NCI-H748 treated with DMSO at 0.1 percent for 48 hours (cell line): ENCODE measurements at places on chromosomes 11 and 22.

DNA sequence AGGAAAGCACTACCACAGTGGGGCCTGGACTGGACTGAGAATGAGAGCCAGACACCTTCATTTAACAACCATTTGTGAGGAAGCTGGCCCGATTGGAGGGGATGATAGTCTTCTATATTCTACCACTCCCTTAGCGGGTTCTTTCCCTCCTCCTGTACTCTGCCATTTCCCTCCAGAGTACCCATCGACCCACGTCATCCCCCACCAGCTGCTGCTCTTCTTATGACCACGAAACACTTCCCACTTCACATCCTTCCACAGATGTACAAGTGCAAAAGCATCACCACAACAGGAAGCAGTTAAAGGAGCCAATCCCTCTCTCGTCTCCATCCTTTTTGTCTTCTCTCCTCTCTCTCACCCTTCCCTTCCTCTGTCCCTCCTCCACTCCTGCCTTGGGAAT is 18.0 kb upstream of the UBASH3B start:
- no peak for DNase-seq

DNA sequence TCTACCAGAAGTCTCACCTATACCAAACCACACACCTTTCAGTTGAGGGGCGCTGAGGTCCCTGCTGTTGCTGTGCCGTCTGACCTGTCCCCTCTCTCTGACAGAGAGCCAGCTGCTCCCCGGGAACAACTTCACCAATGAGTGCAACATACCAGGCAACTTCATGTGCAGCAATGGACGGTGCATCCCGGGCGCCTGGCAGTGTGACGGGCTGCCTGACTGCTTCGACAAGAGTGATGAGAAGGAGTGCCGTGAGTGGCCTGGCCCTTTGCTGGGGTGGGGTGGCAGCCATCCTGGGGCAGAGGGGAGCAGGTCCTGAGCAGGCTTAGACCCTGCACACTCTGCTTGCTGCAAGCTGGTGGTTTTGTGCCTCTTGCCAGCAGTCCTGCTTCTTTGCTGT is 92.1 kb downstream of the LDLRAD3 start:
- no peak for DNase-seq

DNA sequence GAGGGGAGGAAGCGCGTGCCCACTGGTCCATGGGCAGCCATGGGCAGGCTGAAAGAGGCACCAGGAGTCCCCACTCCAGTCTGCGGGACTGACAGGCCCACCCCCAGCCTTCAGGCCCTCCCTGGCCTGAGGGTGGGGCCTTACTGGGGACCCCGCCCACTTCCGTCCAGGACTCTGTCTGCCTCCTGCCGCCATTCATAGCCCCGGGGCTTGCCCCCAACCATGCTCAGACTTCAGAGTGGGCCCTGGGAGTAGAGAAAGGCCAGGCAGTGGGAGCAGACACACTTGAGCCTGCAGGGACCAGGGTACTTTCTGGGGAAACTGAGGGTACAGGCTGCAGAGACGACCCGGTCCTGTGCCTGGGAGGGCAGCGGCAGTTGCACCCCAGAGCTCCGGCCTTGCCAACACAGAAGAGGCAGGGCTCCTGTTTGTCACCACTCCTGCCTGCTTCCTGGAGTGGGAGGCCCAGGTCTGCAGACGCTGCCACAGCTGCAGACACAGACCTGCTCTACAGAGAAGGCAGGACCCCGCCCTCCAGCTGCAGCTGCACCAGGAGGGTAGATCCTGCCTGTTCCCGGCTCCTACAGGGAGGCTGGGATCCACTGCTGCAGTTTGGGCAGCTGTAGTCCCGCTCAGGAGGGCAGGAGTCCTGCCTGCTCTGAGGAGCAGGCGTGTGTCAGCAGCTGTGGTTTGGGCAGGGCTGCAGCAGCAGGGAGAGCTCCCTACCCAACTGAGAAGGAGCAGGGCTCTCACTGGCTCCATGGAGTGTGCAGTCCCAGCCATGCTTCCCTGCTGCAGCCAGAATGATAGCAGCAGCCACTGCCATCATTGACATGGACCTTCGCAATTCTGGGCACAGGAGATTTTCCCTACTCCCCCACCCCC is 387.9 kb upstream of the ANO3 start:
- no peak for DNase-seq

DNA sequence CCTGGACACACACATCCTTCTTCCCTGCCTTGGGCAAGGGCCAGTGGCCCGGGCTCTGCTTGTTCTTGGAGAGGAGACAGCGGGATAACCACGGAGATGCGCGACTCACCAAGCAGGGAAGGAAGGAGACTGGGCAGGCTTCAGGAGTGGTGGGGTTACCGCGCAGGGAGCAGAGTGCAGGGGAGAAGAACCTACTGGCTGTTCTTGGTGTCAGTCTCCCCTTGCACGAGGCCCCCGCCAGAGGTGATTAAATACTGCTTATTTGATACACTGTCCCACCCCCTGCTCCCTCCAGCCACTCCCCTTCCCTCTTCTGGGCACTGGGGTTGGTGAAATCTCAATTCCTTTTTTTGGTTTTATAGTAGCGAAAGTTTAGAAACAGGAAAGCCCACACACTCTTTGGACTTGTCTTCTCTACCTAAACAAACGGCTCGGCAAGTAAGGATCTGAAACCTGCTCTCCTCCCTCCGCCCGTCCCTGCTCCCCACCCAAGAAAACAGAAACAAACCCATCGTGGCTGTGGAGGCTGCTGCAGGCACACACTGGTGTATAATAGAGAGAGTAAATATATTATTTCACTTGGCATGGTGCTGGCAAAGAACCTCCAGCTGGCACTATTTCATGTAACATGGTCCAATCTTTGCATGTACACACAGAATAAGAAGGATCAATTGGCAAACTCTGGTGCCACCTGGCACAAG is 10.8 kb downstream of the LARGE2 start:
- DNase-seq: no peak

- no peak for DNase-seq
Observed at GRCh38 chr11:75867778-75868374, 52.9 kb downstream of the UVRAG start.

DNA sequence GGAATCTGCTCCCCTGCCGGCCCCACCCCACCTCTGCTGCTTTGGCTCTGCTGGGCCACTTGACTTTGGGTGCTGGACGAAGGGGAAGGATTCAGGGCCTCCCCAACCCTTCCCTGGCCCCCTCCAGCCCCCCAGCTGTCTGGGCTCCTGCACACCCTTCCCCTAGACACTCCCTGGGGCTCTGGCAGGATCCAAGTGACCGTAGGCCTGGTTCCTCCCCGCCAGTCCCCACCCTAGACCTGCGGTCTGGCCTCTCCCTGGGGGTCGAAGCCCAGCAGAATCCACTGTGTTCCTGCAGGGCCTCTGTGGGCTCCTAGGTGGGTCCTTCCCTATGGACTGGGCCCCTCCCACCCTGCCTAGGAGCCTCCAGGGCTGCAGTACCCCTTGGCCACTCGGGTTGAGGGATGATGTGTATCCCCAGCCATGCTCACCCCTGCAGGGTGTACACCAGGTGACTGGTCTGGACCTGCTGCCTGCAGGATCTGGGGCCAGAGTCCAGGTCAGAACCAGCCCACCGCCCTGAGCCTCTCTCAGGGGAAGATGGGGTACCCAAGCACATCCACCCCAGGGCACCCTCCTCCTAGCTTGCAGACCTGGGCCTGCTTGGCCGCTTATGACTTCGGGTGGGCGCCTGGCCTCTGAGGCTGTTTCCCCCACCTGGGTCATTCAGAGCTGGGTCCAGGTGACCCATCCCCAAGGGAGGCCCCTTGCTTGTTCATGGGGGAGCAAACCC is 5.6 kb downstream of the PIM3 start:
- DNase-seq: no peak

GRCh38 chr11:129644326-129644725 is 171.3 kb upstream of the TMEM45B start:
- no peak for DNase-seq

DNA sequence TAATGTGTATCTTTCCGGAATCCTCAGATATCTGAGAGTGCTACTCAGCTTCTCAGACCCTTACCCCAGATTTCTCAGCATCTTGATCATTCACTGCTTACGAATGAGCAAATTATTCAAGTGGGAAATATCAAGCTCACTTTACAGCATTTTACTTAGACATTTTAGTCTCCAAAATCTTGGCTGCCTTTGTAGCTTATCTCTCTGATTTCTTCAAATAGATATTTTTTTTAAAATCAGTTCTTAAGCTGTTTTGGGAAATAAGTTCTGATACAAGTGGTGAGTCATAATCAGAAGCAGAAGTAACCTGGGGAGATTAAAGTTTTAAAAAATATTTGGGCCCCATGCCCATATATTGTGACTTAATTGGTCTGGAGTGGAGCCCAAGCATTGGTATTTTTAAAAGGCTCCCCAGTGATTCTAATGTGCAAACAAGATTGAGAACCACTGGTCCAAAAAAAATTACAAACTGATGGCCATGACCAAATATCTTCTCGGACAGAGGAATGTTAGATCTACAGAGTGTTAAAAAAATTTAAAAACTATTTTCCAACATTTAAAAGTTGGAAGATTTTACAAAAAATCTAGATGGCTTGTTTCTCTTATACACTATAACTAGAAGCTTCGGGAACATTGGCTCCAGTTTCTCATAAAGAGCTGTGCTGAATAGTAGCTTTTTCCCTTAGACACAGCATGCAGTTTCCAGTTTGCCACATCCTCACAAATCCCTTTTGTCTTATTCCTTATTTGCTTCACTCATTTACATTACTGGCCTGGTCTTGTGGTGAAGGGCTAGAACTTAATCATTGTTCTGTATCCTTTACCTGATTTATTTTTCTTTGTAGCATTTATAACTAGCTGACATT is 87.8 kb upstream of the BMAL1 start:
- DNase-seq: no peak

DNA sequence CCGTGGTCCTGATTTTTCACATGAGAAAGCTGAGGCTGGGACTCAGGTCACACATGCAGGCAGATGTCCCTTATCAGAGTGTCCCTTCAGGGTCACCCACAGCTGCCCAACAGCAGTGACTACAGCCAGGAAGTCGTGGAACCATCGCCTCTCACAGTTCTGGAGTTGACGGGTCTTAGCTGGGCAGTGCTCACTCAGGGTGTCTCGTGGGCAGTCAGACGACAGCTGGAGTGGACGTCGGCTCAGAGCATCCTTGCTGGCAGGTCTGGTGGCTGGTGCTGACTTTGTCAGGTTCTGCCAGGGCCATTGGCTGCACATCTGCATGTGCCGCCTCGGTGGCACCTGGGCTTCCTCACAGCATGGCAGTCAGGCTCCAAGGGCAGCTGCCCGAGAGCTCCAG is 35.6 kb upstream of the TH start:
- DNase-seq: no peak

DNA sequence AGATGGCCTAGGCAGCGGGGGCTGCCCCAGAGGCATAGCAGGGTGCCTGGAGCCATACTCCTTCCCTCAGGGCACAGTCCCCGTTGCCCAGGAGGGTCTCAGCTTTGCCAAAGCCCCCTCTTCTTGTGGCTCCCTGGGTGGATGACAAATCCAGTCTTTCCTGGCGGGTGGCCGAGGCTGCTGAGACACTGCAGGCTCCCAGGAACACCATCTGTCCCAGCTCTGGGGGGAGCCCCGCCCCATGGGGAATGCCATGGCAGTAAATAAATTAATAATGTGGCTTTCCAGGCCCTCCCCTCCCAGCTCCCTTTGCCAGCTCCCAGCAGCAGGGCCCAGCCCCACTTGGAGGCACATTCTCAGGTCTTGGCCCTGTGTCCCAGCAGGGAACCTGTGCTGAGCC is 45.0 kb downstream of the PDE2A start:
- no peak for DNase-seq

DNA sequence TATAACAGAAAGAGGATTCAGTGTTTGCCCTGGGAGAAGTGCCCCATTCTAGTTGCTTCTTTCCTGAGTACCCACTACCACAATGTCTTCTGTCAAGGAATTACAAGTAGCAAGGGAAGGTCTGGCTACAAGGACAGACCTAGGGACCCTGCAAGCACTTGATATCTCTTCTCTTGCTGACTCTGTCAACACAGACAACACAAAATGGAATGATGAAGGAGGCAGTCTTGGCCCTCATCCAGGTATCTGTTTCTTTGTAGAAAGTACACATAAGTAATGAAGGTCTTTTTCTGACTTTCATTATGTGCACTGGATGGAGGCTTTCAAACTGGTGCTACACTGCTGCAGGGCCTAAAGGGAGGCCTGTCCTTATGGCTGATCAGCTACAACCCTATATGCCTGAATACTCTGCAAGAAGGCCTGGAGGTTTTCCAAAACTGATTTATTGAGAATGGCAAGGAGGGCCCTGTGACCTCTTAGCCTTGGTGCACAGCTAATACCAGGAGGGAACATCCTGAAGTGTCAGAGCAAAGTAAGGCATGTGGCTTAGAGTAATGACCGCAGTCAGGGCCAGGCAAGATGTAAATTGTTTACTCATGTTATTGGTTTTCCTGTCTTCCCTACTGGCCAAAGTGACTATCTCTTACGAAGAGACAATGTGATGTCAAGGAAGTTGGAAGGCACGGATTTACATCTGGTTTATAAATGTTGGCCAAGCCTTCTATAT is 31.2 kb downstream of the GAB2 start:
- no peak for DNase-seq

DNA sequence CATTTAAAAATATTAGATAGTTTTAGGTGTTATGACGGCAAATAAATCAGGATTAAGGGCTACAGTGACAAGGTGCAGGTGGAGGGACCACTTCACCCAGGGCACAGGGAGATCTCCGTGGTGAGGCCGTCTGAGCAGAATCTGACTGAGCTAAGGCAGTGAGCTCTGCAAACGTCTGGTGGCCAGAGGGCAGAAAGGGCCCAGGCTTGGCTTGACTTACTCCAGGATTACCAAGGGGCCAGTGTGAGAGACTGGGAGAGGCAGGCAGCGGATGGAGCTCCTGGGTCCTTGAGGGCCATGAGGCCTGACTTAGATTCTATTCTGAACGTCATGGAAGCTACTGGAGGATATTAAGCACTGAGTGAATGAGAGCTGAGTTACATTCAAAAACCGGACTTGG is 125.9 kb upstream of the B3GAT1 start:
- no peak for DNase-seq

DNA sequence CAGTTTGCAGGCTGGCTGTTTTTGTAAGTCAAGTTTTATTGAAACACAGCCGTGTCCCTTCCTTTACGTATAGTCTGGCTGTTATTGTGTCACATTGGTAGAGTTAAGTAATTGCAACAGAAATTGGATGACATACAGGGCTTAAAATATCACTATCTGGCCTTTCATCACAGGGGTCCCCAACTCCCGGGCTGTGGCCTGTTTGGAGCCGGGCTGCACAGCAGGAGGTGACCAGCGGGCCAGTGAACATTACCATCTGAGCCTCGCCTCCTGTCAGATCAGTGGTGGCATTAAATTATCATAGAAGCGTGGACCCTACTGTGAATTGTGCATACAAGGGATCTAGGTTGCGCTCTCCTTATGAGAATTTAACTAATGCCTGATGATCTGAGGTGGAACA is 31.7 kb downstream of the EXT2 start:
- DNase-seq: no peak

- DNase-seq: no peak
Observed at GRCh38 chr11:75873417-75874221, 58.6 kb downstream of the UVRAG start.

- DNase-seq: no peak
Observed at GRCh38 chr22:47686594-47687345, 924.3 kb downstream of the TBC1D22A start.

- DNase-seq: peak; percentile 40
Observed at GRCh38 chr11:22337596-22338485, at the start of gene SLC17A6. SLC17A6 (plus strand) TSS chr11:22338381; CDS start chr11:22338534, 153 bp downstream.

GRCh38 chr11:69650832-69651344 is 9.9 kb downstream of the CCND1 start:
- no peak for DNase-seq
